ENCODE measurements at places on chromosomes 6 and 20. TPM values are rescaled to one million over a fixed set of nuclear protein-coding genes. Genes with fewer than 3 reads are reported as not detected.

Gene TFAP2A
- 25.0 TPM for total RNA-seq

Gene MTFR2
- 0.89 TPM for total RNA-seq

Gene EPHA7
- 2.3 TPM for total RNA-seq

Gene AHI1
- total RNA-seq, result 45.5 TPM

Gene BAK1
- 7.0 TPM for total RNA-seq

Gene LTA
- total RNA-seq, result not detected

Gene OGFRL1
- 20.7 TPM for total RNA-seq

DNA sequence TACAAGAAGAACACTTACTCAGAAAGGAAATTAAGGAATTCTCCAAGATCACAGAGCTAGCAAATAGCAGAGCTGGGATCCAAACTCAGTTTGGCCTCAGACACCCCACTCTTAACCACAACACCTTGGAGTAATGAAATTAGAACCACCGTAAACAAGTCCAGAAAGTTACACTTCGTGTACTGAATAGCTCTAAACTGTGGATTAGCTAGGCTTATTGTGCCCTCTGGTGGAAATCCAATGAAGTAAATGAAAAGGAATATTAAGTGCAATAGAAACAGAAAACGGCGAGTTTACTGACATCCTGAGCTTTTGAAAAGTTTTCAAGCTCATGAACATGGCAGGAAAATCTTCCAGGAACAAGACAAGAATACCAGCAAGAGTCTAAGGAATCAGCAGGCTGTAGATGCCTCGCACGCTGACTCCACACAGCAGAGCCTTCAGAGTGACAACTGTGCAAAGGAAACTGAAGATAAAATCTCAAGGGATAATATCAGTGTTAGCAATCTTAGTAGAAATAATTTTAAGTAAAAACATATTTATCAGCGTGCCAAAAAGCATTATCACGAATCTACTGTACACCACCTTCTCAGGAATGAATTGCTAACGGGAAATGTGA is 34.6 kb downstream of the FBXO5 start:
- peak; percentile 51 for DNase-seq

DNA sequence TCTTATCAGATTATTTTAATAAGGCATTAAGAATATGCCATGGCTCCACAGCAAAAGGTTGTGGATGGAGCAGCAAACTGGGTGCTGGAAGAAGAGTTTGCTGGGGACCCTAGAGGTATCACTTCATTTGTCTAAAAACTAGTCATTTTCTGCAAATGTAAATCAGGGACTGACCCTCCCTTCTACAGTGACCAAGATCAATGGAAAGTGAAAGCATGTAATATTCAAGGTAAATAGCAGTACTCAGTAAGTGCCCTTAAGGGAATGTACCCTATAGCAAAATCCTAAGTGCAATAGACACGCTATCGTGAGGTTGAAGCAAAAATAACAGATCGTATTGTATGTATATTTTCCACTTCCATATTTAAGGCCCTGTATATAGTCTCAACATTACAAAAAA is 38.7 kb downstream of the TRDN start:
- DNase-seq, result no peak

DNA sequence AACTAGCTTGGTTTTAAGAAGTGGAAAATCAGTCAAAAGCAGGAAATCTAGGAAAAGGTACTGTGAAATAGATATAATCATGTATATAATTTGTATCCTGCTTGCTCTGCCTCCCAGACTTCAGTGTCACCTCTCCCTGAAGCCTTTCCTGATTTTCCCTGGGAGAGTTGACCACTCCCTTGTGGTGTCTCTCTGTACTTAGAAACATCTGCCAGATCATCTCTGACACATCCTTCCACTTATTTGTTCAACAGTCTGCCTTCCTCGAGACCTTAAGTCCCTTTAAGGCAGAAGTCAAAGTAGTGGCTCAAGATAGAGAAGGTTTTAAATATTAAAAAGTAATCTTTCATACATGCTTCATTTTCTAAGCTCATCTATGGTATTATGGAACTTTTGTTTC is 236.5 kb downstream of the CDKAL1 start:
- DNase-seq, result no peak

DNA sequence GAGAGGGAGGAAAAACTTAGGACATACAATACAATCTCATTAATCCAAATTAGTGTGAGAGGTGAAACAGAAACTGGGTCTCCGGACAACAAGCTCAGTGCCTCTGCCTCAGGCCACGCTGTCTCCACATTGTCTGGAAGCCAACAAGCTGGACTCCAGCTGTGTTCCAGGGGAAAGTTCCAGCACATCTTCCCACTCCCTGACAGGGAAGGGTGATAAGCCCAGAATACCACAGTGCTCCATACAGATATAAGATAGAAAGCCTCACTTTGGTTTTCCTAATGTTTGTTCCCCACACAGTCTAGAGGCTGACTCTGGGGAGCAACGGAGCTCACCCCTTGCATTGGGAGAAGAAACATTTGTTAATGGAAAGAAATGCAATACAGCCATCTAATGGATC is 117.1 kb upstream of the SPTLC3 start:
- no peak for DNase-seq

DNA sequence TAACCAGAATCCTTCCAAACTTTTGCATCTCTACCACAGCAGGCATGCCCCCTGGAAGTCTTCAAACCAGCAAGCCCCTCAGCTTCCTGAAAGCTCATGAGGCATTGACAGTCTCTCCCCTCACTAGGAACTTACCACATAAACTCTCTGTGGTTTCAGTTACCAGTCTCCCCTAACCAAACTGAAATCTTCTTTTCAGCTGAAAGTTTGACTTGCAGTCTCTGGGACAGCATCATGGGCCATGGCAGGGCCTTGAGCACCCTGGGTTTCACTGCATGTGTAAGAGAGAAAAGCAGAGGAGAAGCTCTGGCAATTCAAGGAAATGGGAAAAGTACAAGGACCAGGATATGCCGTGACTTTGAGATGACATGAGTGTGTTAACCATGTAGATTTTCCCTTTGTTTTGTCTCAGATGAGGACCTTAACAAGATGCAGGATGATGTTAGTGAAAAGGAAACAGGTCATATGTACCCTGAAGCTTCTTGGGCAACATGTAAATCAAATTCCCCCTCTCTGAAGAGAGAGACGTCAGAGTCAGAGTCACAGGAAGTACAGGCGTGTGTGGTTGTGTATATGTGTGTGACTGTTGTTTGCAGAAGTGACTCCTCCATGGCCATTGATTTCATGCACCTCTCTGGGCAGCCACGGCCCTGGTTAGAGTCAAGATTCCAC is 106.3 kb downstream of the TNFRSF21 start:
- no peak for DNase-seq

DNA sequence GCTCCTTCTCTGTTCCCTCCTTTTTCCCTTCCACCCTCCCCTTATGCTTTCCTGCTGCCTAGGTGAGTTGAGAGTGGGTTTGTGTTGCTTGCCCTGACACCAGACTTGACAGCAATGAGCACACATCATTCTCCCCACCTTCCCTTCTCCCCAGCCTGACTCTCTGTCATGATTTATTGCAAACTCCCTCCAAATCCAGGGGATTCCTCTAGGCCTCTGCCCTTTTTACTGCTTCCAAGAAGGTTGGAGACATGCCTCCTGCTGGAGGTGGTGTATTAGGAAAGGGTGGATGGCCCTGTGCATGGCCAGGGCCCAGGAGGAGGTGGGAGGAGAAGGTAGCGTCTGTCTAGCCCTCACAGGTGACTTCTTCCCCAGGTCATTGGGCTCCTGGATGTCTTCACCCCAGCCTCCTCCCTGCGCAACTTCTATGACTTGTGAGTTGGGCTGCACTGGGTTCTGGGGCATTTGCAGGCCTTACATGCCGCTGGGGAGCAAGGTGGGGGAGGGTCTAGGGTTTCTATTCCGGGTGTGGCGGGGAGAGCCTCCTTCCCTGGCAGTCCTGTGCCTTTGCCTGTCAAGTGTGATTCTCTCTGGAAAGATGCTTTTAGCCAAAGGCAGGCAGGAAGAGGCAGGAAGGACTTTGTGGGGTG is 2.1 kb downstream of the MAPK13 start:
- no peak for DNase-seq

GRCh38 chr20:49948809-49949507 is 12.8 kb downstream of the RNF114 start:
- no peak for DNase-seq

- no peak for DNase-seq
These were observed 35.3 kb downstream of the FKBP1C start for GRCh38 chr6:63246581-63246980.

DNA sequence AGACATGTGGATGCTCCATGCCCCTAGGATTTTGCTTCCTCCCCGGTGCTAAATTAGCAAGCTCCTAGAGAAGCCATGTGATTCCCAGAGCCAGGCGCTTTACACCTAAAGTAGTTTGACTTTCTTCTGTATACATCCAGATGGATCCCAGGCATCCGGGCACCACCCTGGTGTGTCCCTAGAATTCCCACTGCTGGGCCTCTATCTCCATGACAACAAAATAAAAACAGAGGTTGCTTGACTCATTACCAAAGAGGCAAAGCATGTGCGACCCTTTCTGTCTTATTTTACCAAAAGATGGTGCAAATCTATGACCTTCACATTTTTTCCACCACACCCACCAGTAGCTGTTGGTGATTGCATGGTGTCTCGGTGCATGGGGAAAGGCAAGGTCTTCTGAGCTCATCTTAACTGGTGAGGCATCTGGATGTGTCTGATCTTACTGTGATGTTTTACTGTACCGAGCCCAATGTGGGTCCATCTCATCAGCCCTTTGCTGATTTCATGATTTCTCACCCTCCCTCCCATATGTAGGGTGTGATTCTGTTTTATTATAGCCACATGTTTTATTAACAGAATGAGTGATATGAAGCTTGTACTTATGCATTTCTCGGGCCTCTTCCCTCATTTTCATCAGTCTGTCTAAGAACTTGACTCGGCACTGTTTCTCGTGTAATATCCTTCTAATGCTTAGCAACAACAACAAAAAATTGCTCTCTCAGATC is 27.4 kb upstream of the VAPB start:
- peak; percentile 59 for DNase-seq

DNA sequence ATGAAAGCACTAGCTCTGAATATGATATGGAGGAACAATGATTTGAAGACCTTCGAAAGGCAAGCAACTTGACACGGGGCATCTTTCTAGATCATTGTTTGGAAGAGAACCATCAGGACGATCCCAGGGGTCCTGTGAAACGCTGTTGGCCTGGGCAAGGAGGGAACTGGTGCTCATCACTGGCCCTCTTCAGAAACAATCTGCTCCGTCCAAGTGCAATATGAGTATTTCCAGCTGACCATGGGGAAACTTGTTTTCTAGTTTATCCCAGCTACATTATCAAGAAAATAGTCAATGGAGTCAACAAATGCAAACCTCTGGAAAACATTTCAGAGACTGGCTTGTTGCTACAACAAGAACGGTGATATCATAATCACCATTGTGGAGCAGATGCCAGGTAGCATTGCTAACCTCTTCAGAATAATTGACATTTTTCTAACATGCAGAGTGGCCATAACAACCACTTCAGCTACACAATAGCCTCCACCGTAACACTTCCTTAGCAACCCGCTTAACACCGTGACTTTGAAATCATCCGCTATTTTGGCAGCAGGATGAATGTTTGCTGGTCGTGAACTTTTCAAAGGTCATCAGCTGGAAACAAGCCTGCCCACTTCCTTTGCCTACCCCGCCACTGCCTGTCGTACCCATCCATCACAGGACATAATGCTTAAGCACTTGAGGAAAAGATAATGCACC is 112.0 kb upstream of the PDE10A start:
- DNase-seq, result peak; percentile 83

DNA sequence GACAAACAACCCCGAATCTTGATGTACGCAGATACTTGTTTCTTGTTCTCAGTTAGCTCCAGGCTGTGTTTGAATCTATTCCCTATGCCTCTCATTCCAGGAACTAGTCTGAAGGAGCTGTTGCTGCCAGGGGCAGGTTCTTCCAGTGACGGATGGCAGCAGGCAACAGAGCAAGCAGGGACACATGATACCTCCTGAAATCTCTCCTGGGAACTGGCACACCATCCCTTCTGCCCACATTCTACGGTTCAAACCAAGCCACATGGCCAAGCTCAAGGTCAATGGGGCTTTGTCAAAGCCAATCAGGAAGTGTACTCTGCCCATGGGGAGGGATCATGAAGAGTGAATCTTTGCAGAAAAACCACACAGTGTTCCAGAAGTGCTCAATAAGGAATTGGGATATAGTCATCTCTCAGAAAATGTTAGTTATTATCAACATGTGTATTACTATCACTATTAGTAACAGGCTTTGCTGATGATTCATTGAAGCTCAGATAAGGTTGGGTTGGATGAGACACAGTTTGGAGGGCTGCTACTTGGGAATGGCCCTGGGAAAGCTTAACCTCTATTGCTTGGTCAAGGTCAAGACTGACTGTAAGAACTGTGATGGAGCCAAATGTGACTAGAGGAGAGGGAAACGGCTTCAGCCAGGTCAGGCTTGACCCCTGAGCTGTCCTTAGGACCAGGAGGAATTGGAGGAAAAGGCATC is 454.9 kb downstream of the PTPRT start:
- DNase-seq, result no peak

- no peak for DNase-seq
These were observed 133.7 kb downstream of the ERMARD start for GRCh38 chr6:169885131-169885530.

GRCh38 chr6:170444056-170444591 is 109.0 kb downstream of the PSMB1 start:
- no peak for DNase-seq

DNA sequence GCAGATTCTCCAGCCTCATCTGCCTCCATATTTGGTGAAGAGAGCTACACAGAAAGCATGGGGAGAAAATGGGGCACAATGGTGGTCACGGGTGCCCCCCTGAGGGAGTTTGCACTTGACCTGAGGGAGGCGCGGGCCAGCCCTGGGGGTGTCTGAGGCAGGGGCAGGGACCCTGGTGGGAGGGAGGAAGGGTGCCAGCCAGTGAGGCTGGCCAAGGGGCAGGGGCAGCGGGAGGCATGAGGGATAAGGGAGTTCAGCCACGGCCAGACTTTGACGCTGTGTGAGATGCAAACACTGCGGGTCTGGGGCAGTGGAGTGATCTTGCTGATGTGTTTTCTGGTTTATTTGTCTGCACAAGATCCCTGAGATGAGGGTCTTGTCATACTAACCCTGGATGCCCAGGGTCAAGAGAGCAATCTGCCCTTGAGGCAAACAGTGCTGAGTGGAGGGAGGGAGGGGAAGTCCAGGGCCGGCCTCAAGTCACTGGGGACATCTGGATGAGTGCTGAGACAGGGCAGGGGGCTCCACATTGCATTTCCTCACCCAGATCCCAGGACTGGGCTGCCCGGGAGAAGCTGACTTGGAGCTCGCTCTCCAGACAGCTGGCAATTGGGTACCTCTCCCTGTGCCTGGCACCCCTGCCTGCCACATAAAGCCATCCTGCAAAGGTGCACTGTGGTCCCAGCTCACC is 8.8 kb upstream of the PCMTD2 start:
- no peak for DNase-seq

DNA sequence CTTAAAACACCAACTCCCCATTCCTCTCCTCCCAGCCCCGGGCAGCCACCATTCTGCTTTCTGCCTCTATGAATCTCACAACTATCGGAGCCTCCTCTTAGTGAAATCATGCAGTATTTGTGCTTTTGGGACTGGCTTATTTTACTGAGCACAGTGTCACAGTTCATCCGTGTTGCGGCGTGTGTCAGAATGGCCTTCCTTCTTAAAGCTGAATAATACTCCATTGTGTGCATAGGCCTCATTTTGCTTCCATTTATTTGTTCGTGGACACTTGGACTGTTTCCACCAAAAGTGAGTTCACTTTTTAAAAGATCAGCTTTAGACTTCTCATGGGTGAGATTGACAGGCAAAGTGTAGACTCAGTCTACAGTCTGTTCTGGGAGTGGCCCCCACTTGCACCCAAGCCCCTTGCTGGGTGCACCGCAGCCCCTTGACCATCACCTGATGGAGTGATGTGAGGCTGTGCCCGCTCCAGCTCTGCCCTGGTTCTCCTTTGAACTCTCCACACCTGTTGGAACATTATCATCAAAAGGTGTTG is 12.6 kb downstream of the DUSP22 start:
- no peak for DNase-seq

- DNase-seq, result no peak
These were observed 57.3 kb upstream of the MCM9 start for GRCh38 chr6:118992186-118992795.
